ENCODE measurements at places on chromosomes 2 and 18.
A peak's percentile ranks its signal among the peaks of the same experiment; 100 is the strongest.

DNA sequence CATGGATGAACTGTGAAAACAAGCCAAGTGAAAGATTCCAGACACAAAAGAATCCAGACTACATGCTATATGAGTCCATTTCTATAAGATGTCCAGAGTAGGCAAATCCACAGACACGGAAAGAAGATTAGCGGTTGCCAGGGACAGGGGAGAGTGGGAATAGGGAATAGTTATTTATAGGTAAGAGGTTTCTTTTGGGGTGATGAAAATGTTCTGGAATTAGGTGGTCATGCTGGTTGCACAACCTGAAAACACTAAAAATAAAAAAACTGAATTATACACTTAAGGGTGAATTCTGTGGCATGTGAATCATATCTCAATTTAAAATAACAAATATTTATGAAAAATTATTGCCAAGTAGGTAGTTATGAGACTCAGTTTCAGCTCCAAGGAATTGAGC lies 168.4 kb downstream of the LTBP1 start:
- no peak for DNase-seq

GRCh38 chr18:68480196-68480595 lies 234.7 kb downstream of the TMX3 start:
- DNase-seq, result no peak

GRCh38 chr2:102032368-102033030 lies 40.7 kb downstream of the IL1R2 start:
- DNase-seq, result no peak

DNA sequence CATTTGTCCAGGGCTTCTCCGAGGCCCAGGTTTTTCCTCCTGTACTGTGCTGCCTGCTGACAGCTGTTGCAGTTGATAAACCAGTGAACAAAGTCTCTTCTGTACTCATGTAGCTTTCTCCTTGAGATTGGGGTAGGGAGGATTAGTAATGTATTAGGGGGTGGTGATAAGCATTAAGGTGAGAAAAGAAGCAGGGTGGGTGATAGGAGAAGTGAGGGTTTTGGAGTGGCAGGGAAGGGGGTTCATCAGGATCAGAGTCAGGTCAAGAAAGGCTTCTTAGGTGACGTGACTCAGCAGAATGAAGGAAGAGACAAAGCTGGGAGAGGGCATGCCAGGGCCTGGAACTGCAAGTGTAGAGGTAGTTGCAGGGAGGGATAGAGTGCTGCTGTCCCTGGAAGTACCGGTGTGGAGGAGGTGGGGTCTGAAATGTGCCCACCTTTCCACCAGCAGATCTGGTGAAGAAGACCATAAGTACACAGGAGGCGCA lies 48.7 kb downstream of the PKP4 start:
- DNase-seq, result no peak

- peak; percentile 35 for DNase-seq
Measured at GRCh38 chr2:230865766-230866755, 1.3 kb downstream of the ITM2C start.

DNA sequence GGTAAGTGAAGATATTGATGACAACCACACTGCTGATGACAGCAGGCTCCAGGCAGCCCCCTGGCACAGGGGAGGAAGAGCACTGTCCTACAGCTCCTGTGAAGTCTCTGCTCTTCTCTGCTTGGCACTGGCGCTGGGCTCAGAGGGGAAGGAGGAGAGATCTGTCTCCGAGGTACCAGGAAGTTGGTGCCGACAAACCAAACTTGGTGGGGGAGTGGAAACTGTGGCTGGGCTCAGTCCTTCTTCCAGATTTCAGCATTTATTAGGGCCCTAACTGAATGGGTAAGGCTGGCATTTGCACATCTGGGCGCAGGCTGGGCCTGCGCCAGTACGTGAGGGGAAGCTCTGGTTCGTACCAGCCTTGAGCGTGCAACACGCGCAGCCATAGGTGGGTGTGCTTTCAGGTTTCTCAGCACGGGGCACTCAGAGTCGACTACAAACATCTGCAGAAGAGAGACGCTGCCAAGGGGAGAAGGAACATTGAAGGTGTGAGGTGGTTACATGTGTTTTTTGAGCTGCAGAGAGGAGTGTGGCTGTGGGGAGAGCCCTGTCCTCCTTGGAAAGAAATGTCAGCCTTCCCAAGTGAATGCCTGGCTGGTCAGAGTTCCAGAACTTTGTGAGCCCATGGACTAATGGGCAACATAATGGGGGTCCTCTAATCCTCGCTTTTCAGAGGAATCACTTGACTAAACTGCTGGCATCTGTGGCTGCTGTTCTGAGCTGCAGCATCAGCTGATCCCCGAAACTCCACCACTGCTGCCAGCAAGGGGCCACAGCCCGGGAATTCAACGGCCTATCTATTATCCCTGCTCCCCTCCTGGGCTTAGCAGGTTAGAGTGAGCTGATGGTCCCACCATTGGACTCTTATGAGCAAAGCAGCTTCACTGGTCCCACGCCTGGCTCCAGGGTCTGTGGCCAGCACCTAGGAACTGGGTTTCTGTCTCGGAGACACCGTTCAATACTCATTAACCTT lies 55.2 kb upstream of the SEMA4C start:
- peak; percentile 17 for DNase-seq

GRCh38 chr2:188695953-188696352 lies 278.2 kb upstream of the COL3A1 start:
- no peak for DNase-seq

GRCh38 chr18:38038242-38038641 lies 472.6 kb upstream of the CELF4 start:
- DNase-seq, result no peak

- no peak for DNase-seq
Measured at GRCh38 chr2:45772038-45772437, 120.6 kb downstream of the PRKCE start.

- DNase-seq, result no peak
Measured at GRCh38 chr2:123953846-123954245, 71.2 kb upstream of the CNTNAP5 start.

DNA sequence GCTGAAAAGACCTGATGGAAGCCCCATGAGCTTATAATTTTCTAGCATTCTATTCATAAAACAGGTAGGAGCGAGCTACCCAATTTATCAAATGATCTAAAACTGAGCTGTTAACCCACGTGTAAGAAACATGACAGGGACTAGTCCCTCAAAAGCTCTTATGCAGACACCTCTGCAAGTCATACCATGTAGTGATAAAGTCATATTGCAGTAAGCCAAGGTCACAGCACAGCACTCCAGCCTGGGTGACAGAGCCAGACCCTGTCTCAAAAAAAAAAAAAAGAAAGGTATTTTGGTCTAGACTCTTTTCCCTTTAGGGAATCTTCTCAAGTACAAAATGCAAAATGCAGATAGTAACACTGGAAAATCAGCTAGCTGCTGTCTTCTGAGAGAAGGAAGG lies 58.9 kb upstream of the ARL5A start:
- DNase-seq, result no peak

GRCh38 chr18:8399138-8399537 lies 210.1 kb upstream of the RAB12 start:
- DNase-seq, result no peak

DNA sequence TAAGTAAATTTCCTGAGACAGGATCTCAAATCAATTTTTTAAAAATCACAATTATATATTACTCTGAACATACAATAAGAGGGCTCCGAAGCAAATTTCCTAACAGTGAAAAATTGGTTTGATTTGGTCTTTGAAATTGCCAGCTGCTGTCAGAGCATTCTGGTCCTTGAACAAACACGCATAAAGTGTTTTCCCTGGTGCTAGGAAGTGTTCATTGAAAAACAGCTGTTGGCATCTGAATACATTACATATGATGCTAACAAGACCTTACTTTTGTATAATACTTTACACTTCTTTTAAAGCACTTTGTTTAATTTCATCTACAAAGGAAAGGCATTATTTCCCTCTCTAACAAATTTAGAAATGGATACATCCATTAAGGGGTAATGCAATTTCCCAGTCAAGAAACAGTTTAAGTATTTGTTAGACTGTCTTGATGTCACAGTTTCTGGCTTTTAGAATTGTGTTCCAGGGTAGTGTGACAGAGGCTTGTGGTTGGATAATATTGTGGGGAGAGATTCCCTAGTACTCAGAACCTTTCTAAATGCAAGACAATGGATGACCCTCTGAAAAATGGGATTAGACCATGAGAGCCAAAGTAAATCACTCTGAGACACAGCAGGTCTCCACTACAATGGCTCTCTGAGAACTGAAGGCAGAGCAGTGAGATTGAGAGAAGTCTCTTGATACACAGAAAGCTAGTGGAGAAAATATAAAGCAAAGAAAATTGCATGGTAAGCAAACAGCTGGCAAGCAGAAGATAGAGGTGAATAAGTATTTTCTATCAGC lies 299.0 kb downstream of the TRIB2 start:
- no peak for DNase-seq

DNA sequence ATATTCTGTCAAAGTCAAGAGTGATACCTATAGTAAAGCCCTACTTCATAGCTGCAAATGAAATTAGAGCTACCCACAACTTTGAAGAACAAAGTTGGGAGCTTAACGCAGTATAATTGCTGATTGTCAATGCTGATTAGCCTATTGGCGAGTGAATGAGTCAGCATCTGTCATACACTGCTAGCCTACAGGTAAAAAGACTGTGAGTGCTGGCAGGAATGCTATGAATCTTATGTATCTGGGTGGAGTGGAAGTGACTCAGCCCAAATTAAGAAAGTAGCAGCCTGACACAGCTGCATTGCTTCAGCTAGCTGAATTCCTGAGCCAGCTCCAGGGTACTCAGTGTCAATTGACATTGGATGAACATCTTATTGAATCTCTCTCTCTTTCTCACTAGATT lies 179.4 kb upstream of the DCC start:
- no peak for DNase-seq

- DNase-seq, result no peak
Measured at GRCh38 chr2:147463881-147464520, 380.8 kb upstream of the ACVR2A start.

GRCh38 chr2:62343636-62344337 lies 147.9 kb downstream of the B3GNT2 start:
- DNase-seq, result no peak

- no peak for DNase-seq
Measured at GRCh38 chr2:124797049-124797448, 772.0 kb downstream of the CNTNAP5 start.

DNA sequence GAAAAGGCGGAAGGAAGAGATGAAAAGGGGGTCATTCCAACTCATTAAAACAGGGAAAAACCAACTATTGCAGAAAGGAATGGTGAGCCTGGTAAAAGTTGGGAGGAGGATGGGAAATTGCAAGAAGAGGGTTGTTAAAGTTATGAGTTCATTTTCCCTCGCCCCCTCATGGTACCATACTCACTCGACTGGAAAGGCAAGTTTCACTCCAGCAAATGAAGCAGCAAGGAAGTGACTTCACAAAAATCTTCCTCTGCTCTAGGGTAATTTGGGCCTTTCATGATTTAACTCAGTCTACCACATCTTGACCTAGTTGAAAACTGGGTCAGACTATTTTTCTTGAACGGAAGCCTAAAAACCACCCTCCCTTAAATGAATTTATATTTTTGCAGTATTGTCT lies 22.8 kb upstream of the DAW1 start:
- no peak for DNase-seq

- no peak for DNase-seq
Measured at GRCh38 chr2:219018726-219019125, 22.6 kb downstream of the CFAP65 start.

GRCh38 chr2:181682795-181683517 lies 2.6 kb upstream of the NEUROD1 start:
- no peak for DNase-seq

DNA sequence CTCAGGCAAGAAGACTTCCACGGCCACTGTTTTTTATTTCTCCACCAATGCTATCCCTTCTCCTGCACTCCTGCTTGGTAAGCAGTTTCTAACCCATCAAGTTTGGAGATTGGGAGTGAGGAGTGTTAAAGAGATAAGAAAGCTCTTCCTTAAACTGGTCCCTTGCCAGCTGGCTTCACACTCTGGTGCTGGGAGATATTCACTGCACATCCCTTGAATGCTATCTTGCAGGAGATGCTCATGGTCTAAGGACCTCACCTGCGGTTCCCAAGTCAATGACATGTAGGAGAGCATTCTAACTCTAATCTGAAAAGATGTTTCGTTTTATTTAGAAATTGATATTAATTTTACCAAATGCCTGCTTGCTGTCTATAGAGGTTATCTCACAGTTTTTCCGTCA lies 28.2 kb upstream of the CYRIA start:
- DNase-seq, result no peak

- no peak for DNase-seq
Measured at GRCh38 chr18:22163416-22164161, 5.8 kb upstream of the GATA6 start.

DNA sequence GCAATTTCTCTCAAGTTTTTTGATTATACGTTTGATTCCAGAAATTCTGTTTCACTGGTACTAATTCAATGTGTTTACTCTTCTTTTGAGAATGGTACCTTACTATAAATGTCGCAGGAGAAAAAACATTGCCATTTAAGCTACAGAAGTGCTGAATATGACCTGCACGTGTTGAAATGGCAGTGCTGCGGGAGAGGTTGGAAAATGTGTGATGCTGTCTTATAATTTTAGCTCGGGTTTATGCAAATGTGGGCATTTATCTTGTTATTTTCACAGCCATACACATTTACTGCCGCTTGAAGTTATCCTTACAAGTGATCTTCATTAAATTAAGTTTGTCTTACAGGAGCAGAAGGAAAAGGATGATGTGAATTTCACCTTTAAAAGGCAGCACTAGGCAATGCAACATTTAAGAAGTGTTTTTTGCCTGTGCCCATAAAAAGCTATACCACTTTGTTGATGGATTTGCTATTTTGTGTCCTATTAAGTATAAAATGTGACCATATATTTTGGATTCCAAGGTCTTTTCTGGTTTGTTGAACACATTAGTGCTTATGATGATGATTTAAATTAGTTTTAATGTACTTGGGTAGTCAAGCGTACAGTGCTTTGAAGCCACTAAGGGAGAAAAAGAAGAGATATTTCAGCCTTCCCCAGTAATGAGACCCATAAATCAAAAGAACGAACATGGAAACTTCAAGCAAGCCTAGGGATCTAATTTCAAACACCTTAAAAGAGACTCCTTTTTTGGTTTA lies 112.1 kb downstream of the LTBP1 start:
- no peak for DNase-seq

- no peak for DNase-seq
Measured at GRCh38 chr2:141522702-141523101, 608.1 kb downstream of the LRP1B start.

DNA sequence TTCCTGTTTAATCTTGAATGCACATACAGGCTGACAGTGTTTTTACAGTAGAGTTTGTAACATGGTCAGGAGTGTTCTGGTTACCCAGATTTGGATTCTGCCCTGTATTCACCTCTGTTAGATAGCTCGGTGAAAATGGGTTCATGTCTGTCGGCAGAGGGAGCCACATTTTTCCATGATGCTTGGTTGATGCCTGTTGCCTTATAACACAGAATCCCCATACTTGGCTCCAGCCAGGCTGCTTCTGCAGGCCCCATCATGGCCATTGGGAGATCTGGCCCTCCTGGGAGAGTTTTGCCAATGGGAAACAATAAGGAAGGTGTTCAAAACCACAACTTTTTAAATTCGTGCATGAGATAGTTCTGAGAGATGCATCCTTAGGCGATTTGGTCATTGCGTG lies 78.1 kb downstream of the WDSUB1 start:
- no peak for DNase-seq

DNA sequence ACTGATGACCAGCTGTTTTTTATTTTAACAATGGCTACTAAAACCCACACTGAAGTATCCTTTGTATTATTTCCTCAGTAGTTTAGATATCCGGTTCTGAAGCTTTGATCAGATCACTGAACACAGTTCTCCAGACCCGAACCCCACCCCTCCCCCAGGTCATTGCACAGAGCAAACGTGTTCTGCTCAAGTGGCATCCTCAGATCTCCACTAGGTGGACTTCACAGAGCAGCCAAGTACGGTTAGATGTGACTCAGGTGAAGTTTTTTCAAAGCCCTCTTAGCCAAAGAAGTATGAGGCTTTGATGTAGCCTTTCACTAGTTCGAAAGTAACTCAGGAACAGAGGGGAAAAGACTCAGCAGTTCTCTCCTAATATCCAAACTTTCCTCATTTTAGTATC lies 142.7 kb upstream of the NRP2 start:
- DNase-seq, result no peak
